ENCODE measurements at places on chromosomes 6 and 20.

DNA sequence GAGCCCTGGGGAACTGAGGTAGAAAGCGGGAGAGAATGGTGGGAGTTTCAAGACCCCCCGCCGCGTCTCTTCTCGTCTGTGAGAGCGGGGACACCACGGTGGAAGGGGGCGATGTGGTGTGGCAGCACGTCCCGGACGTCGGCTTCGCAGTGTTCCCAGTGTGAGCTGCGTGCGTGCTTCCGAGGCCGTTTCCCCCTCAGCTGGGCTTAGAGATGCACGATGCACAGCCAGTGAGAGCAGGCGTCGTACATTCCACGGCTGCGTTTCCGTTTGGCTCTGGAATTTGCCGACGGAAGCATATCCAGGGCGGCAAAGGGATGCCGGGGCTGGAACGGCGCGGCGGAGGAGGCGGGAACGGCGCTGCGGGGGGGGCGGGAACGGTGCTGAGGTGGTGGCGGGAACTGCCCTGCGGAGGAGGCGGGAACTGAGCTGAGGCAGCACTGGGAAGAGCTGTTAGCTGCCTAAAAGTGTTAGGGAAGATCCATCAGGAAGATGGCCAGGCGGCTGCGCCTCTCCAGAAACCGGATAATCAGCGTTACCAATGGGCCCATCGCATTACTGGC, 37.7 kb downstream of the KIF25 start:
- no peak for DNase-seq

GRCh38 chr6:73866305-73866704, 170.3 kb downstream of the CD109 start:
- DNase-seq, result no peak

DNA sequence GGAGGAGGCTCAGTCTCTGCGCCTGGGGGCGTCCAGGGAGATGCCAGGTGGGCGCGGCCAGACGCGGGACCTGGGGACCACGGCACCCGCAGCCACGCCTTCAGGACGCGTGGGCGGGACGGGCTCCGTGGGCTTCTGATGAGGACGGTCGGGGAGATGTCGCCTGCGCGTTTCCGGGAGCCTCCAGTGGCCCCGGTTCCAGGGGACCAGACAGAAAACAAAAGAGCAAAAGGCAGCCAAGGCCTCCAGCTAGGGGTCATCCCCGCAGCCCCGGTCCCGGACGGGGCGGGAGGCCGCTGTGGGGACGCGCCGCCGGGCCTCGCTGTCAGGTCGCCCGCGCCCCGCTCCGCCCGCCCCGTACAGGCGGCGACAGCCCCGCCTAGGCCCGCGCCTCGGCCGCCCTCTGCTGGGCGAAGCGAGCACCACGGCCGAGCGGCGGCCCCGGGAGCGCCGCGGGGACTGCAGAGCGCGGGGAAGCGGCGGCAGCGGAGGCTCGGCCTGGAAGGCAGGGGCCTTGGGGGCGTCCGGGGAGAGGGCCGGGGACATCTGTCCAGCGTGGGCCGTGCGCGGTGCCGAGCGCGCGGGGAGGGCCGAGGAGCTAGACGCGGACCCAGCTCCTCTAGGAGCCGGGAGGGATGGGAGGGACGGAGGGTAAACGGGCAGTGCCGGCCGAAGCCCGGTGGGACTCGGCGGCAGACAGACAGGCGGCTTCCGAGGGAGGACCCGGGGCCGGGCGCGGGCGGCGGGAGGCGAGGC, 48.7 kb downstream of the TMEM242 start:
- DNase-seq, result peak; percentile 33

- DNase-seq, result no peak
These were observed 64.8 kb upstream of the NRSN1 start for GRCh38 chr6:24060982-24061754.

DNA sequence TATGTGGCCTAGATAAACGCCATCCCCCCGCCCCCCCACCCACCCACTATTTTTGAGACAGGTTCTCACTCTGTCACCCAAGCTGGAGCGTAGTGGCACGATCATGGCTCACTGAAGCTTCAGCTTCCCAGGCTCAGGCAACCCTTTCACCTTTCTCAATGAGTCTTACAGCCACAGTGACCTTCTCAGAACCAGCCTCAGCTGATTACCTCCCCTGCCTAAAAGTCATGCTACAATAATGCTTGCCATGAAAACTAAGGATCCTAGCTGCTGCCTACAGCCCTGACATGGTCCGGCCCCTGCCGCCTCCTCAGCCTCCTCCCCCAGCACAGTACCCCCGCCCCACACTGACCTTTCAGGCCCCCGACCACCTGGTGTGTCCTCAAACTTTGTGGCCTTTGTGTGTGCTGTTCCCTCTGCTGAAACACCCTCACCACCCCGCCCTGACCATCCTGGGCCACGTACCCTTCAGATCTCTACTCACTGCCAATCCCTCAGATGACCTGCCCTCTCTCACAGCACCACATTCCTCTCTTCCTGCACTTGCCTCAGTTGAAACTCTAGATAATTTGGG, 31.3 kb downstream of the PNPLA1 start:
- DNase-seq, result no peak

GRCh38 chr20:51154708-51155690, 132.1 kb upstream of the KCNG1 start:
- no peak for DNase-seq

DNA sequence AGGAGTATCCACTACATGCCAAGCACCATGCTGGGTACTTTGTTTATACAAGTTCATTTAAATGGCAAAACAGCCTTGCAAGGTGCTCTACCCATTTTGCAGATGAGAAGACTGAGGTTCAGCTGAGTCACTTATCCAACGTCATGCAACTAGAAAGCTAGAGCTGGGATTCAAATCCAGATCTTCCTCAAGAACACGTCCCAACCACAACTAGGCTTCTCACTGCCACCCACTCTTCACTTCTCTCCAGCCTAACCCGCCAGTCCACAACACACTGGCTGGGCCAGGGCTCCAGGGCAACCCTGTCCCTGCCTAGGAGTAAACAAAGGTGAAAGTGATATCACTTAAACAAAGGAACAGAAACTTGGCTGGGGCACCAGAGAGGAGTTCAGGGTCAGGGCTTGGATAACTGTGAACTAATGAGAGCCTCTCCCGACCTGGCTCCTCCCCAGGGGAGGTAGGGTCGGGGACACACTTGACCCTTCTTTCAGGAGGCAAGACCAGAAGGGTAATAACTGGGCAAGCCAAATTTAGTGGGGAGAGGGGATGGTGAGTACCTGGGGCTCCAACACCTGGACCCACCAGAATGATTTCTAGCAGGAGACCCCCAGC, 7.9 kb downstream of the SDC4 start:
- no peak for DNase-seq

Measured in cortex of kidney (tissue), 1 donor.